Stimulated activated CD8-positive, alpha-beta memory T cell treated with anti-CD3 and anti-CD28 coated beads, Interleukin-4, amount 100 ng/mL, for 4 hours (primary cell): ENCODE measurements at places on chromosomes 2 and 18.

DNA sequence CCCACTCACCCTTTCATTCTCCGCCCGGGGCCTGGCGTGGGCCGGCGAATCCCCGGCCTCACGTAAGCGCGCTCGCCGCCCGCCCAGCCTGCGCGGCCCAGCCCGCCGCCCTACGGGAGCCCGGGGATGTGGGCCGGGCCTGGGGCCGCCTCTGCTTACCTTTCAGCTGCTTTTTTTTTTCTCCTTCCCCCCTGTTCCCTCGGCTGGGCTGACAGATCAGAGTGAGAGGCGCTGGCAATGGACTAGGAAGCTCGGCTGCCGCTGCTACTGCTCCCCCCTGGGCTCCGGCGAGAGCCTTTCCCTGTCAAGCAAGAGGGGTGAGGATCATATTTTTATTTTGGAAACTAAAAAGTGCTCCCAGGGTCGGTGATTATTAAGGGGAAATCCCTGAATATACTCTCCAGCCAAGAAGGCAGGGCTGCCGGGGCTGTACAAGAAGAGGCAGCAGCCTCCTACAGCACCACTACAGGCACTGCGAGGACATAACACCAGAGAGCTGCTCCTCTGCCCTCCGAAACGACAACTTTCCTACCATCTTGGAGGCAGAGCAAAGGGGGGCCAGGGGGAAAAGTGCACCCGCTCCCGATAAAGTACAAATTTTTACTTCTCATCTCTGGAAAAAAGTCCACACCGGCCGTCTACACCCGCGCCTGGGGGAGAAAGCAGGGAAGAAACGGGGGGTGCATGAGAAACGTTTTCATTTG is at the start of gene INO80D:
Gene INO80D (minus strand): TSS at position 433 of the 704 bp plus-strand sequence. CDS start 23,158 bp downstream, outside the sequence.
- DNase-seq, result peak; percentile 53

DNA sequence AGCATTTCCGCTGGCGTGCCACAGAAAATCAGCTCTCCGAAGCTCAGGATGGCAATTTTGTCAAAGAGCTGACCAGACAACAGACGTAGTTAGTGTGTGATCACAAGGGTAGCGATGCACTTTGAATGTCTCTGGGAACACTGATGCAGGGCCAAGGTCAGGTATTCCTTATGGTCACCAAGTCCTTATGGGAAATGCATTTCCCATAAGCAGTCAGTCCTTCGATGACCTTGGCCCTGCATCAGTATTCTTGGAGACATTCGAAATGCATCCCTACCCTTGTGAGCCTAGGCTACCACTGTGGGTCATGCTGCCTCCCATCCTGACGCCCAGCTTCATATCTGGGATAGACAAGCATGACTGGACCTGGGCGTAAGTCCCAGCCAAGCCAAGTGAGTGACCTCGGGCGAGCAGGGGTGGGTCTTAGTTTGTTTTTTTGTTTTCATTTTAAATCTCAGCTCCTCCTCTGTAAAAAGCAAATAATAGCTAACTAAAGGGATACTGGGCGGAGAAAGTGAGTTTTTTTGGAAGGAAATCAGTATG is 13.6 kb downstream of the ABCG5 start:
- DNase-seq, result no peak

DNA sequence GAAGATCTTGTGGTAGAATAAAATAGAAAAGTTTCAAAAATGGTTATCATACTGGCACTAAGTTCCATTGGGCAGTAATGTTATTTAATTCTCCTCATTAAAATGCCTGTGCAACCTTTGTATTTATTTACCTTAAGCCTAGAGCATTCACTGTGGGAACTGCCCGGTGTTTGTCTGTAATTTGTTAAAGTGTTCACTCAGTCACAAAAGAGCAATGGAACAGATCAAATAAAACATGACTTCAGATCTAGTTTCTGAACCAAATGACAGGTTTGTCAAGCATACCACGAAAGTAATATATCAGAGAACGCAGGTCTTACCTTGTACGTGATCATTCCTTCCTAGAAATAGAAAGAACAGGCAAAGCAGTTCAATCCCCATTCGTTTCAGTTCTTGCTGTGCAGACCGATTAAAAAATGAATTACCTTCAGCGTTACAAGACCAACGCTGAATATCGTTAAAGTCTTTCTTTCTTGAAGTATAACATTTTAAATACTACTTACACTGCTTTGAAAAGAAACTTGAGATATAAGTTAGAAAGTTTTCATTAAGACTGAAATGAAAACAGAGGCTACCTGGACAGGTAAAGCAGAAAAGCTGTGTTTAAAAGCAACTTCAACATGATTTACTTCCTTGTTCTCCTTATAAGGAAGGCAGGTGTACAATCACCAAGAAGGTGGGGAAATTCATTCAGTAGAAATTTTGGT is at the start of gene ITGB6:
Gene ITGB6 (minus strand): TSS at position 590 of the 707 bp plus-strand sequence. CDS start 209 bp downstream, at position 381.
- no peak for DNase-seq

DNA sequence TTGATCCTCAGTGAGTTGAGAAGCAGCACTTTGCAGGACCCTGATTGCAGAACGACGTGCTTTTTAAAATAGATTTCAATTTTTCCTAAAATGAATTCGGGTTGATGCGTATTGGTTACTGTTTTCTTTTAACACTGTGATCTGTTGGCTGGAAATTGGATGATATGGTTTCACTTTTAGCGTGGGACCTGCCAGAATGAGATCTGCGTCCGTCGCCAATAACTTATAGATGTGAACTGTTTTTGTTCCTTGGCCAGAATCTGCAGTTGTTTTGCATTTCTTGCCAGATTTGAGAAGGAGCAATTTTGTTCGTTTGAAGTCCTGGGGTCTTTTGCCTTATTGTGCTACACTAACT is 703 bp downstream of the UGGT1 start:
- DNase-seq, result no peak

- DNase-seq, result no peak
Measured at GRCh38 chr2:232749331-232749730, 27.0 kb downstream of the KCNJ13 start.

DNA sequence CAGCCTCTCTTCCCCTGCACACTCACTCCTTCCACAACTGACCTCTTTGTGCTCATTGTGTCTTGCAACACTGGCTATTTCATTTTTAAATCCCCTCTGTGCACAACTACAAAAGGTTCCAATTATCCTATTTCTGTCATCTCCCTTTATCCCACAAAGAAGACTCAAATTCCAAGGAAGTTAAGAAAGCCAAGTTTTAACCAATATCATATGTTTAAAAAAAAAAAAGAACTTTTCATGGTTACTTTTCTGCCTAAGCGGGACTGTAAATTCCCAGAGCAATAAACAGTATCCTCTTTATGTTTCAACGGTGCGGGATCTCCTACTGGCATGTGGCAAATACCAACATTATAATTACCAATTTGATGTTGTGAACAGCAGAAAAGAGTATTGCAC is 83.8 kb downstream of the DOCK10 start:
- DNase-seq, result no peak

- DNase-seq, result no peak
Measured at GRCh38 chr2:109046925-109047508, 58.0 kb upstream of the EDAR start.

DNA sequence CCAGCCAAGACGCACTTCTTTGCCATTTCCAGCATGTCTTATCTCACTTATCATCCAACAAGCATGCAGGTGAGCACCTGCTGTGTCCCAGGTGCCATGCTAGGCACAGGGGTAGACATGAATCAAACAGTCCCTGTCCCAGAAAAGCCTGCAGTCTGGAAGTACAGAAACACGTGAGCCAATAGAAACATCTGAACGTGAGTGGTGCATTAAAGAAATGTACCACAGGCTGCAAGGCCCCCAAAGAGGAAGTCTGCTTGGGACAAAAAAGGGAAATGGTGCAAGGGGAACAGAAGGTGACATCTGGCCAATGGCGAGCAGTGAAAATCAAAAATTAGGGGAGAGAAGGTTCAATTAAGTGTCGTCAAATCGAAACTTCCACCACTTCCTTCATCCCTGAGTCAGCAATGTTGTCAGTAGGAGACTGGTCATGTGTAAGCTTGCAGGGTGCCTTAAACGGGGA is 17.6 kb upstream of the TMEM247 start:
- DNase-seq, result no peak

- DNase-seq, result no peak
Measured at GRCh38 chr2:10226038-10226724, 76.5 kb upstream of the HPCAL1 start.

GRCh38 chr2:237878-238277 is 26.0 kb downstream of the SH3YL1 start:
- no peak for DNase-seq

DNA sequence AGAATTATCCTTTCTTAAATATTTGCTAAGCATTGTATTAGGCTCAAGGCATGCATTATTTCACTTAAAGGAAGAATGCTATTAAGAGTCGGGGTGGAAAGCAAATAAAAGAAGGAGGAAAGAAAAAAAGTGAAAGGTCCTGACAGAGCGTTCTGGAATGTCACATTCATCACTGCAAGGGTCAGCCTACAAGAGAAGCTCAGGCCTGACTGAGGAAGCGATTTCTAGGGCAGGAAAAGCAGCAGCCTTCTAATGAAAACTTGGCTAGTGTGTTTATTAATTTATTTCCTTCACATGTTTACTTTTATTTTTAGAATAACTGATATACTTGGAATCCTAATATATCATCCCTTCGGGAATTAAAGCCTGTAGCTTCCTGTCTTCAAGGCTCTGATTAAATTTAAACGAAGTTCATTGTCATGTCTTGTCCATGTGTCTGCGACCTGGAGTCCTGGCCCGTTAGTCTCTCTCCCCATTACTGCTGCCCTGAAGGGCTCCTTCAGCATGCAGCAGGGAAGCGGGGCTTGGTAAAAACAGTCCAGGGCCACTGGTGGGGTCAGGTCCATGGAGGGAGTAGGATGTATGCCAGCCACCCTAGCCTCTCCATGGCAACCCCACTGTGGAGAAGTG is 119.2 kb upstream of the CCDC68 start:
- DNase-seq, result no peak

DNA sequence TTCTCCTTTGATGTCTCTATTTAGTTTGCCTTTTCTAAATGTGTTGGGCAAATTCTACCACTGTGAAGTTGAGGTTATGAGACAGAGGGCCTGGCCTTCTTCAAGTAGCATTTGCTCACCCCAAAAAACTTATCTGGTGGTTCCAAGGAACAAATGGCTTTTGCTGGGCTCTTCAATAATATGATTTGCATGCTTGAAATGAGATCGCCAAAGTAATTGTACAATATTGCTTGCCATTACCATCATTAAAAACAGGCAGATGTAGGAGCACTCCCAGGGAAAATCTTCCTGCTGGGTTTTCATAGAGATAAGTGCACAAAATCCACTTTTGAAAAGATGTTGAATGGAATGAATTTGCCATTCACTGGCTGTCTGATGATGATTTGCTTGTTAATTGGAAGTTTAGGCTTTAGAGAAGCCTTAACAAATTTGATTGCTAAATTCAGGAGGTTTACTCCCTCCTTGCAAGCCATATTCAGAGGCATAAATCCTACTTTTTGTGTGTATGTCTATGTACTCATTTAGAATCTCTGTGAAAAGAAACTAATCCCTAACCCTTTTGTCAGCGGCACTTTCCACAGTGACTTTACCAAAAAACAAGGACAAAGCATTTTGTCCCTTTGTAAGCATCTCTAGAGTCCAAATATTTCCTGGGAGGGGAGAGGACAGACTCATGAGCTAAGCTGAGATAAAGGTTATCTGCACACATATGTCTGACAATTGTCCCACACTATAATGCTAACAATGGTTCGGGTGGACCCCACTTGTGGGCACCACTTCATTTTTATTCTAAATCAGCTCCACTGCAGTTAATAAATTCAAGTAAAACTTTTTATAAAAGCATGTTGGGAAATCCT is 240.8 kb upstream of the PIK3C3 start:
- no peak for DNase-seq

- no peak for DNase-seq
Measured at GRCh38 chr2:64992218-64992617, 3.0 kb downstream of the SLC1A4 start.

- DNase-seq, result no peak
Measured at GRCh38 chr18:24992491-24992890, 359.5 kb downstream of the ZNF521 start.

GRCh38 chr2:14301331-14301730 is 331.2 kb upstream of the LRATD1 start:
- no peak for DNase-seq

- no peak for DNase-seq
Measured at GRCh38 chr18:57081899-57082298, 65.0 kb upstream of the BOD1L2 start.

DNA sequence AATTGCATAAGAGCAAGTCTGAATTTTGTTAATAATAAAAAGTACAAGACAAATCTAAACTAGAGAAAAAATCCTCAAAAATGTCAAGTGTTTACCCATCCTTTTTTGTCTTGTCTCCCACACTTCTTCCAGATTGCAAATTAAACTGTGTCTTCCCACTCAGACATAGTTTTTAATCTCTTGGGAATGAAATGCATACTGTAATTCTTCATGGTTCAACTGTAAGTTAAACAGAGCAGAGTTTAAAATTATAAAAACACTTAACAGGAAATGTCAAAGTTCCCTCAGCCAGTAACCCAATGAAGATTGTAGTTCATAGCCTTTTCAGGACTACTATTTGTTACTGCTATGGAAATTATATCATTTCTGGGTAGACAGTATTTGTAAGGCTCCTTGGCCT is 171.8 kb downstream of the UBE2E3 start:
- no peak for DNase-seq

- DNase-seq, result no peak
Measured at GRCh38 chr2:59177748-59178147, 936.6 kb upstream of the FANCL start.

DNA sequence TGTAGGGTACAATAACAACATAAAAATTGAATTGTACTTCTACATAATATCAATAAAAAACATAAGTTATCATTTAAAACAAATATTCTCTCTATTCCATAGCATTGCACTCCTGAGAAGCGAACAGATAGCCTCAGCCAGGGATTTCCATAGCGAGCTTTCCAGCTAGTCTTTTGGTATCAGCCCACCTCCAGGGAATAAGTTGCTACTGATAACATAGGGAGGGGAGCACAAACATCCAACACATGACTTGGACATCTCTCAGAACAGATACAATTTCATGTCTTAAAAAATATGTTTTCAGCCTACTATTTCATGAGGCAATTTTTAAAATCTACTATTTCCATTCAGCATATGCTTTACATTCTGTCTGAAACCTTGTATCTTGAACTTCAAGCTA is 804.4 kb upstream of the RAB6C start:
- no peak for DNase-seq

- no peak for DNase-seq
Measured at GRCh38 chr2:46032996-46033395, 264.2 kb upstream of the EPAS1 start.

DNA sequence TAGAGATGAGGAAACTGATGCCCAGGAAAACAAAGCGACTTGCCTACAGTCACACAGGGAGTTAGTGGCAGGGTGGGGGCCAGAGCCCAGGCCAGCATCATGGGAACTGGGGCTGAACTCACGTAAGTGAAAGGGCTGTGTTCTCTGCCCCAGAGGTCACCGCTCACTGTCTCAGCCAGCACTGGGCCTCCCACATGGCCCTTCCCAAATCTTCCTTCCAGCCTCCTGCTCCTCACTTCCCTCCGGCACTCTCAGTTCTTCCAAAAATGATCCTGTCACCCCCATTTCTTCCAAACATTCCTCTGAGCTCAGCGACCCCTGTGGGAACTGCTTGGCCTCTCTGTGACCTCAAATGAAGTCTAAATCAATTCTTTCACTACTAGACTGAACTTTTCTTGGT is 90.5 kb upstream of the TMEM247 start:
- DNase-seq, result no peak
